Gastrocnemius medialis (tissue), 4 donors: ENCODE measurements at places on chromosomes 2 and 18. TPM values are rescaled to one million over a fixed set of nuclear protein-coding genes. Genes with fewer than 3 reads are reported as not detected.

The CERKL gene
- total RNA-seq = 0.07 TPM

The LRATD1 gene
- 0.33 TPM for total RNA-seq

The EPB41L3 gene
- 13.0 TPM for total RNA-seq

The UGT1A7 gene
- not detected for total RNA-seq

The FZD7 gene
- total RNA-seq = 6.7 TPM

The TMSB10 gene
- total RNA-seq = 396 TPM

- no peak for DNase-seq
Observed at GRCh38 chr2:74843899-74844298, 10.0 kb downstream of the HK2 start.

GRCh38 chr18:49096021-49096420 is 145.3 kb upstream of the SMAD7 start:
- DNase-seq = no peak

- DNase-seq = no peak
Observed at GRCh38 chr18:72808680-72809079, 59.1 kb downstream of the NETO1 start.
